ENCODE measurements at places on chromosomes 11 and 22.
A peak's percentile ranks its signal among the peaks of the same experiment; 100 is the strongest.

GRCh38 chr22:30187094-30187493 lies 59.5 kb downstream of the LIF start:
- H3K27ac ChIP-seq = peak overlapping the region; percentile 72
- H3K4me1 ChIP-seq = peaks cover 95% of the 10 kb centered on the region
- H3K4me3 ChIP-seq = no peak overlapping the region
- no peaks in the 10 kb centered on the region for H3K27me3 ChIP-seq

GRCh38 chr11:56706486-56706885 lies 7.6 kb downstream of the OR9G1 start:
- H3K4me1 ChIP-seq = no peaks in the 10 kb centered on the region
- no peaks in the 10 kb centered on the region for H3K36me3 ChIP-seq
- no peak for DNase-seq
- no peak overlapping the region for H3K4me3 ChIP-seq
- H3K27ac ChIP-seq = no peak overlapping the region

DNA sequence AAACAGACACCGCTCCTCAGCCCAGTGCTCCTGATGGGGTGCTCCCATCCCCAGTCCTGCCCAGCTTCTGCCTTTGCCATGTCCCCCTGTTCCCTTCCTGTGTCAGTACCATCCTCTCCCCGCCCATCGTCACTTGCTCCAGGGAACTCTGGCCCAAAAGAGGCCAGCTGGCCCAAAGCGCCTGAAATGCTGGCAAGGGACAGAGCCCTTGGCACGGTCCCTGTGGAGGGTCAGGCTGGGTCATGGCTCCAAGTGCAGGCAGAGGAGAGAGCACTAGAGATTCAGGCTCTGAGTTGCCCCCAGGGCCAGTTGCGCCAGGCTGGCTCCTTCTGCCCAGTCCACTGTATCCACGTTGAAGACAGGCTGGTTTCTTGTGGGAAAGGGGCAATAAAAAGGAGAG lies 8.4 kb upstream of the HDHD5 start:
- peaks cover 13% of the 10 kb centered on the region for H3K4me1 ChIP-seq
- no peak overlapping the region for H3K27ac ChIP-seq
- peaks cover 7% of the 10 kb centered on the region for H3K27me3 ChIP-seq
- H3K36me3 ChIP-seq = no peaks in the 10 kb centered on the region

DNA sequence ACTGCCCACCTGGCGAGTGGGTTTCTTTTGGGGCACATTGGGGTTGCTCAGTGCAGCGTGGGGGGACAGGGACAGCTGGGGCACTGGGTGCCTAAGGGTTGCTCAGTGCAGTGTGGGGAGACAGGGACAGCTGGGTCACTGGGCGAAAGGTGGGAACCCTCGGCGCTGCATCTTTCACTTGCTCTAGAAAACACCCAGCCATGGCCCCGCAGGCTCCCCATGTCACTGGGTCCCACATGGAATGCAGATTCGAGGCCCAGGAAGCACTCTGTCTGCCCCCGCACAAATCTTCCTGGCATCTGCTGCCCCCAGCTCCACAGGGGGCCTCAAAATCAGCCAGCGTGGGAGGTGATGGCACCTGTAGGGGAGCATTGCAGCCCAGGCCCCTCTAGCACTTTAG lies 229.3 kb downstream of the BRD1 start:
- no peaks in the 10 kb centered on the region for H3K27me3 ChIP-seq
- no peaks in the 10 kb centered on the region for H3K36me3 ChIP-seq
- no peak for DNase-seq
- no peak overlapping the region for H3K4me3 ChIP-seq

DNA sequence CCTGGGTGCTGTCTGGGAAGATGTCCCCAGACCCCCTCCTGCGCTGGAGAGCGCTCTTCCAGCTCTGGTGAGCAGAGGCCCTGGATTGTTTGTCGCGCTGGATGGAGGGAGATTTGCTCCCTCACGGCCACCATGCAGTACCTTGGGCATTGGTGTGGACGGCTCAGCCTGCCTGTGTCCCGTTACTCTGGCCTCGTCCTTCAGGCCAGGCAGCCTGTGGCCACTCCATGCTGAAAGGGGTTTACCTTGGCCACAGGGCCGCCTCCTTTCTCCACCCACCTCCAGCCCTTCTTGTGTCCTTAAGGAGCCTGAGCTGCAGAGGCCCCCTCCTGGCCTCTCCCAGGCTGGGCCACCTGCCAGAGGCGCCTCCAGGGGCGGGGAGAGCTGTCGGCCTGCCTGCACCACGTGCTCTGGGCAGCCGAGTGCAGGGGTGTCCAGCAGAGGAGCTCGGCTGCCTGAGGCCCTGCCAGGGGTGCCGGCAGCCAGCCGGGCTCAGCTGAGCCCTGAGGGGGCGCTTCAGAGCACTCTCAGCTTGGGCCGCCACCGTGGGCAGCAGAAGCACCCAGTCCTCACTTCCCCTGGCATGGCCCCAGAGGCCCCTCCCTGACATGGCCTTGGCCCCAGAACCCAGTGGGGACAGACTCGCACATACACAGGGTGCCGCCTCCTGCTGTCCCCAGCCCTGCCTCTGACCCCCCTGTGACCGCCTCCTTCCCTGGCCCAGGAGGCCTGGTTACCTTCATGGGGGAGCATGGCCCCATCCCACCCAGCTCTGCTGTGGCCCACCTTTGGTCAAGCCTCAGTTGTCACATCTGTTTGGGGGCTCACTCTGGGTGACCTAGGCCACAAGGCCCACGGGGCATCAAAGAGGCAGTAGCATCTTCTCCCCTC lies 3.4 kb downstream of the CCND1 start:
- H3K27ac ChIP-seq = no peak overlapping the region
- peaks cover 17% of the 10 kb centered on the region for H3K27me3 ChIP-seq
- no peak for DNase-seq
- H3K4me3 ChIP-seq = peak overlapping the region; percentile 49
- no peaks in the 10 kb centered on the region for H3K36me3 ChIP-seq

GRCh38 chr11:102560555-102561011 lies 30.0 kb upstream of the MMP7 start:
- peak overlapping the region; percentile 87 for H3K27ac ChIP-seq
- peak; percentile 55 for DNase-seq
- peak overlapping the region; percentile 58 for H3K4me3 ChIP-seq
- H3K4me1 ChIP-seq = peaks cover 50% of the 10 kb centered on the region
- no peaks in the 10 kb centered on the region for H3K27me3 ChIP-seq

DNA sequence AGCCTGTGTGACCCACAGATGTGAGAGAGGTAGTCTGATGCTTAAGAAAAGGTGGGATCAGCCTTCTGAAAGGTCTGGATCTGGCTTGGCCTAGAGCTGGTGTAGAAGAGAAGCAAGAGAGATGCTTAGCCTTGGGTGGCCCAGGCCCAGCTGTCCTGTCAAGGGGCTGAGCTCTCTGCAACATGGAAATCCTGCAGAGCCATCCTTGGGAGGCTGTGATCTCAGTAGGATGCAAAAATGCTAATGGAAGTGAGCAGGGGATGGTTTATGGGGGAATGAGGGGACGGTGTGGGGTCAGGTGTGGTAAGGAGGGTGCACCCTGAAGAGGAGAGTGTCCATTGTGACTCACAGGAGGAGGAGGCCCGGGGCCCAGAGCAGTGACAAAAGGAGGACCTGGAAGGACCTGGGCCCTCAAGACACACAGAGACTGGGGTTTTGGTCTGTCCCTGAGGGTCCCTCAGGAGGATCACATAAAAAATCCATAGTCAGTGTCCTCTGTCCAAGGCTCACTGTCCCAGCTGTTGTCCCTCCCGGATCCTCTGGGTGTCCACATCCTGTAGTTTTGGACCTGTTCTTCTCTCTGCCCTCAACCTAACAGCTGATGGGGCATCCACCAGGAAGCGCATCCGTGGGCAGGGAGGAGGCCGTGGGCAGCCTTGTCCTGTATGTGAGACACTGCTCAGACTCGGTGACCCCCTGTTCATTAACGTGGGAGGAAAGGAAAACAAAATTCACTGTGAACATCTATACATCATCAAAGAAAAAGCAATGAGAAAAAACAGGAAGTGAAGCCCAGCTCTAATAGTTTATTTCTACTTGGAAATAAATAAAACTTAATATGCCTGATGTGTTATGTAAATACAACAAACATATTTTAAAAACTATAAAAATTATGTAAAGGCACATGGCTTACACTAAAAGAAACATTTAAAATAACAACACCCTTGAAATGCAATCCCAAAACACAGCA lies 129.8 kb downstream of the ZNF280B start:
- H3K4me1 ChIP-seq = peaks cover 3% of the 10 kb centered on the region
- H3K27ac ChIP-seq = no peak overlapping the region
- H3K27me3 ChIP-seq = peaks cover 38% of the 10 kb centered on the region
- no peak for DNase-seq

- no peak for DNase-seq
- no peak overlapping the region for H3K27ac ChIP-seq
- H3K4me1 ChIP-seq = no peaks in the 10 kb centered on the region
Measured at GRCh38 chr11:60528934-60529333, 13.7 kb downstream of the MS4A13 start.

DNA sequence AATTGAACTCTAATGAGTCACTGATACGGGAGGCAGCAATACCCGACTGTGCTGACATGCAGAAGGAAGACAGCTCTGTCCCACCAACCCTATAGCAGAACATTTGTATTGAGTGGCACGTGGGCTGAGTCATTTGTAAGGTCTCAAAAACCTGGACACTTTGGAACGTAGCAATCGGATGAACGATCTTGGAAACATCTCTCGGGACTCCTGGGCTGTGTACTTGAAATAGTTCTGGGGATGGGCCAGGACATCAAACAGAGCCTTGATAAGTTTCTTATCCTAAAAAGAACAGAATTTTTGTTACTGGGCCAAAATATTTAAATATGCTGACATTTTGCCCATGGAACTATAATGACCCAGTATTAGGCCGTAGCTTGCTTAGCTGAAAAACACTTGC lies 17.1 kb upstream of the NRIP3 start:
- no peak overlapping the region for H3K27ac ChIP-seq
- H3K4me3 ChIP-seq = no peak overlapping the region
- peaks cover 22% of the 10 kb centered on the region for H3K27me3 ChIP-seq
- H3K4me1 ChIP-seq = peaks cover 23% of the 10 kb centered on the region
- DNase-seq = no peak
- no peaks in the 10 kb centered on the region for H3K36me3 ChIP-seq

GRCh38 chr11:85752890-85753581 lies 57.9 kb downstream of the SYTL2 start:
- H3K27me3 ChIP-seq = no peaks in the 10 kb centered on the region
- peak overlapping the region; percentile 59 for H3K4me3 ChIP-seq
- peak; percentile 97 for DNase-seq
- H3K36me3 ChIP-seq = peaks cover 64% of the 10 kb centered on the region
- peak overlapping the region; percentile 96 for H3K27ac ChIP-seq

DNA sequence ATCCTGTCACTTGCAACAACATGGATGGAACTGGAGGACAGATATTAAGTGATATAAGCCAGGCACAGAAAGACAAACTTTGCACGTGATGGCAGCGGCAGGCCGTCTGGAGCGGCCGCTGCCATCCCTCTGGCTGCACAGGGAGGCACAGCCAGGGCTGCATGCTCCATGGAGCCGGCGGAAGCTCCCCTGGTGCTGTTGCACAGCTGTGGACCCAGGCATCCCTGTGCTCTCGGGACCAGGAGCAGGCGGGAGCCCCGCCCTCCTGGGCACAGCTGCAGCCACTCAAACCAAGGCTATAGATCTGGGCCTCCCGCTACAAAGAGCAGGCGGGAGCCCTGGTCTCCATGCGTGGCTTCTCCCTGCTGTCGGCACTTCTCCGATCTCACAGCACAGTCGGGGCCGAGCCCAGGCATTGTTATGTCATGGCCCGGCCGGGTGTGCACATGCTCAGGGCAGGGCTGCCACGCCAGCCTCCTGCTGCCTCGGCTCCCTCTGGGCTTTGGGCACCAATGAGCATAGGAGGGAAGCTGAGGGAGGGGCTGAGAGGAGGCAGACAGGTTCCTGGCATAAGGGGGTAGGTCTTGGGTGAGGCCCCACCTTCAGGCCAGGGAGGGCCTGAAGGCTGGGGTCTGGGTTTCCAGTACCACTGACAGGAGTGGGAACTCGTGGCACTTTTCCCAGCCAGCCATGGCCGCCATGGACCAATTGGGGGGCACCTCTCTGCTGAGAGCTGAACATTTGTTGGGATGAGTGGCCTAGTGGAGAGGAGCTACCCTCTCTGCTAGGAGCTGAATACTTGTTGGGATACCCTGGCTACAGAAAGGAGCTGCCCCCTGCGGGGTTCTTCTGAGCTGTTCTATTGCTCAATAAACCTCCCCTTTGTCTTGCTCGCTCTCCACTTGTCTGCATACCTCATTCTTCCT lies 16.7 kb downstream of the RRP8 start:
- H3K4me1 ChIP-seq = no peaks in the 10 kb centered on the region
- peaks cover 47% of the 10 kb centered on the region for H3K36me3 ChIP-seq
- H3K27me3 ChIP-seq = no peaks in the 10 kb centered on the region
- DNase-seq = peak; percentile 14
- H3K27ac ChIP-seq = no peak overlapping the region
- H3K4me3 ChIP-seq = no peak overlapping the region

GRCh38 chr11:9313648-9314290 lies 624 bp downstream of the TMEM41B start:
- H3K27me3 ChIP-seq = peaks cover 14% of the 10 kb centered on the region
- peak overlapping the region; percentile 95 for H3K27ac ChIP-seq
- peaks cover 32% of the 10 kb centered on the region for H3K36me3 ChIP-seq
- H3K4me1 ChIP-seq = peaks cover 29% of the 10 kb centered on the region

DNA sequence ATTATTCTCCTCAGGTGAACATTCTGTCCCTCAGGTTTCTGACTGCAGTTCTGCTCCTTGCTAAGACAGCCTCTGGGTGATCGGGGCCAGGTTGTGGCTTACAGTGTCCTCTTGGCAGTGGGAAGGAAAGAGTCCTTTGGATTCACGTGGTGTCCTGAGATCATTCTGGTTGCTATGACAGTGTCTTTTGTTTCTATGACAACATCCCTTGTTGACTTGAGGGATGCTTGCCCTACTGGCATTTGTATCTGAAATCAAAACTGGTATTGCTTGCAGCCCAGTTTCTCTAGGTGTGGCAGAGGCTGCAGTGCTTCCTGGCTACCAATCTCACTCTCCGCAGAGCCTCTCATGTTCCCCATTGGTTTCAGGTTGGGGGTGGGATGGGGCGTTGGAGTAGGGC lies 151.8 kb upstream of the CCDC90B start:
- no peaks in the 10 kb centered on the region for H3K36me3 ChIP-seq
- no peak for DNase-seq
- no peak overlapping the region for H3K27ac ChIP-seq
- no peaks in the 10 kb centered on the region for H3K4me1 ChIP-seq
- no peak overlapping the region for H3K4me3 ChIP-seq

- H3K27ac ChIP-seq = peak overlapping the region; percentile 21
- H3K4me3 ChIP-seq = peak overlapping the region; percentile 94
- peaks cover 46% of the 10 kb centered on the region for H3K4me1 ChIP-seq
- H3K27me3 ChIP-seq = peaks cover 36% of the 10 kb centered on the region
- peaks cover 13% of the 10 kb centered on the region for H3K36me3 ChIP-seq
Measured at GRCh38 chr11:13276454-13276831, 1.1 kb upstream of the BMAL1 start.

DNA sequence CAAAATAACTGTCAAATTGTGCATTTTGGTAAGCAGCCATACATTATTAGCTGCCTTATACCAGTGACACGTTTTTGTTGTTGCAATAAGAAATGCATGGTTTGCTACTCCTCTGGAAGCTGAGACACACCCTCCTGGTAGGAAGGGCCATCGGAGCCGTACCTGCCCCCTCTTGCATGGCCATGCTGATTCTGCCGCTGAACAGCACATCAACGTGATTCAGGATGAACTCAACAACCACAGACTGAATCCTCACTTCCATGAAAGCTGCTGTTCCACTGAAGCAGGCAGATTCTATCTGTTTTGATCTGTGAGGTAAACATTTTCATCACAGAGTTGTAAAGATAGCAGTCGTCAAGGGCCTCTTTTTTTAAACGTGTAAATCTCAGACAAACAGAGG lies 38.6 kb upstream of the TP53AIP1 start:
- no peaks in the 10 kb centered on the region for H3K36me3 ChIP-seq
- no peak overlapping the region for H3K4me3 ChIP-seq
- no peak for DNase-seq
- no peaks in the 10 kb centered on the region for H3K4me1 ChIP-seq
